ENCODE measurements at places on chromosomes 5 and 9.

DNA sequence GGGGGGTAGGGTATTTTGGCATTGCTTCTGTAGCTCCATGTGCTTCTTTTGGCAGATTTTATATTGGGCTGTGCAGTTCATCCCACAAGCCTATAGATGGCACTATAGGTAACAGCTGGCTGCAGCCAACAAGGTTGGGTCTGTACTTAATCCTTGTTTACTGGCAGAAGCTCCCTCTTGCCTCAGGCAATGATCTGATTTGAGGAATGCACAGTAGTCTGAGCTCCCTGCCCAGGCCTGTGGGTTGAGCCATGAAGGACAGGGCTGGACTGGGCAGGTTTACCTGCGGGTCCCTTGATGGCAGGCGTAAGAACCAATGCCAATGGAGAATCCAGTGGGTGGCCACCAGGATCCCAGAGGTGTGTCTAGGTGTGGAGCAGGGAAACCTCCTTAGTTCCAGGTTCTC is 11.7 kb upstream of the OR1J2 start:
- DNase-seq, result no peak

DNA sequence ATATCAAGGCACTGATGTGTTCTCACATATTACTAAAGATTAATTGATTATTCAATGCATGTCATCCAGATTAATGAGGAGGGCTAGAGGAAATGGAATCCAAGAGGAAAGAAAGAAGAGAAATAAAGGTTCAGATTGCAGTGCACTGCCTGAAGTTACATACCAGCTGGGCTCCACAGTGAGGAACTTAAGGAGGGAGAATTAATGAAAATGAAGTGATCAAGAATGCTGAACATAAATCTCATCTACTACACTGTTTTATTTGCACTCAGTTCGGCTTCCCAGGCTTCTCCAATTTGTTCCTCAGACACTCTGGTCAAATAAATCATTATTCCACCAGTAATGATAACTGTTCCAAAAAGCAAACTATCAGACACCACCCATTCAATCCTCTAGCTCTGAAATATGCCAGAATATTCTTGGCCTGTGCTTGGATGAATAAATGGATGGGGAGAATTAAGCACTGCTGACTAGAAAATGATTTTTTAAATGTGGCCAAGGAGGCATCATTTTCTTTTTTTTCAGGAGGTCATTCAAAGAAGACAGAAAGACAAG is 88.6 kb upstream of the FBN2 start:
- no peak for DNase-seq

- no peak for DNase-seq
Observed at GRCh38 chr9:137229903-137230704, 597 bp upstream of the SLC34A3 start.

- DNase-seq, result no peak
Observed at GRCh38 chr9:132183715-132184114, 21.9 kb downstream of the NTNG2 start.

GRCh38 chr5:35483780-35484179 is 133.9 kb upstream of the SPEF2 start:
- no peak for DNase-seq

DNA sequence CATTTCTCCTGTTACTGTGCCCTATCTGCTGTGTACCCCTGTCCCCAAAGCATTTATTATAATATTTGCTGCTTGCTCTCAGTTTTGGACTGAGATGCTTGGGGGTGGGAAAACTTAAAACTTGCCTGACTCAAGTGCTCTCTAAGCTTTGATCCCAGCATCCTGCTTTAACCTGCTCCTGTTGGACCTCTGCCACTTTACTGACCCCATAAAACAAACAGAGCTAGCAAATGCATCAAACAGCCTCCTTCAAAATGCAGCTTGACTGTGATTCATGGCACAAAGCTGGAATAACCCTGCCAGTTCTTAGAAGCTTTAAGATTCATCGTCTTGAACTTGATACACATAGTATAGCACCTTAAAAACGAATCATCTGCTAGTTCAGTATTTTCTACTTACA is 212.5 kb downstream of the DEPDC1B start:
- no peak for DNase-seq

DNA sequence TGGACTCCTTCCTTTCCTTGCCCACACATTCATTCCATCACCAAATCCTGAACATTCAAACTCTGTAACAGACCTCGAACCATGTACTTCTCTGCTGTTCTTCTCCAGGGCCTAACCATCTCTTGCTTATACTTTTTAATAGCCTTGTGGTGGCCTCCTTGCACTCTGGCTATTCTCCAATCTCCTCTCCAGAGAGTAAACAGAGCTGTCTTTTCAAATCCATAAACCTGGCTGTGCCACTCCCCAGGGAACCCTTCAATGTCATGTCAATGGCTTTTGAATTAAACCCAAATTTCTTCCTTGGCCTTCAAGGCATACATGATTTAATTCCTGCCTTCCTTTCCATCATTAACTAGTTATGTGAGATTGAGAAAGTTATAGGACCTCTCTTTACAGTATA is 277.6 kb upstream of the EFNA5 start:
- no peak for DNase-seq

- no peak for DNase-seq
Observed at GRCh38 chr9:129587487-129588262, 33.2 kb downstream of the C9orf50 start.

GRCh38 chr5:135433681-135434426 is 13.3 kb downstream of the DCANP1 start:
- no peak for DNase-seq

DNA sequence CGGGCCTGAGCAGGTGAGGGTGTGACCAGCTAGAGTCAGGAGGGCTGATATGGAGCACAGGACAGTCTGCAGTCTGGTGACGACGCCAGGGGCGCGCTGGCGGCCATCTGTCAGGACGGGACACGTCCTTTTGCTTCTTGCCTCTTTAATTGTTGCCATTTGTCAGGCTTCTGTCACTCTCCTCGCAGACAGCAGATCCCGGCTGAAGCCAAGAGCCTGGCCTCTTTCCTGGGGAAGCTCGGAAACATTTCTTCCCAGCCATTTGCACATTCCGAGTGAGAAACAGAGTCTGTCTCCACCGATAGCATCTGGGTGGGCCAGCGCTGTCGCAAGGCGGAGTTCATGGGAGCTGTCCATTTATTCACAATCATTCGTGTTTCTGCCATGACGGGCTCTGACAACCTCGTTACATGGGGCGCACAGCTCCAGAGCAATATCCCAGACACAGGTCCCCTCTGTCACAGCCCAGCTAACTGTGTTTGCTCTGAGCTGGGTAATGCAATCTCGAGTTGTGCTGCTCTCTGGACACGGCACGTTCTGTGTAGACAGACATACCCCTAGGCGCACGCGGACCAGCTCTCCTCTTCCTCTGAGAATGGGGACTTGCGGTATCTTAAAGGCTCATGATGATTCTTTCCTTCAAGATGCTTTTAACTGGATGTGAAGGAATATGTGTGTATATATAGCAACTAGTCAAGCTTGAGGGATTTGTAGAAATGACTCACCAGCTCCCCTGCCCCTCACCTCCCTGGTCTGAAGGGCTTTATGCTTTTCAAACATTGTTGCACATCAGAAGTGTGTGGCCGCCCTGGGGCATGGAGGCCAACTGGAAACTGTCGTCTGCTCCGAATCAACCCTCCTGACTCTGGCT is 105.3 kb upstream of the FCN2 start:
- DNase-seq, result no peak

DNA sequence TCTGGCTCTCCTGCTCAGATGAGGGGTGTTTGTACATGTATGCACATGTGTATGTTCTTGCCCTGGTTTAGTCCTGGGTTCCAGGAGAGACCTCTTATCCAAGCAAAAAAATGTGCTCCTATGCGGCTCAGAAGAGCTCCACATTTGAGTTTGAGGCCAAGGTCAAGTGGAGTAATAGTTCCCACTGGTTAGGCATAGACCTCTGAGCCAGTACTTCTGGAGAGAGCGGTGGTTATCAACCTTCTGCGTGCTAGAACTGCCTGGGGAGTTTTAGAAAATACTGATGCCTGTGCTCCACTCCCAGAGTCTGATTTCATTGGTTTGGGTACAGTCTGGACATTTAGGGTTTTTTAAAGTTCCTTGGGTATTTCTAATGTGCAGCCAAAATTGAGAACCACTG is 51.5 kb downstream of the LIX1 start:
- DNase-seq, result no peak

- no peak for DNase-seq
Observed at GRCh38 chr9:68509689-68510088, 31.0 kb downstream of the TMEM252 start.

DNA sequence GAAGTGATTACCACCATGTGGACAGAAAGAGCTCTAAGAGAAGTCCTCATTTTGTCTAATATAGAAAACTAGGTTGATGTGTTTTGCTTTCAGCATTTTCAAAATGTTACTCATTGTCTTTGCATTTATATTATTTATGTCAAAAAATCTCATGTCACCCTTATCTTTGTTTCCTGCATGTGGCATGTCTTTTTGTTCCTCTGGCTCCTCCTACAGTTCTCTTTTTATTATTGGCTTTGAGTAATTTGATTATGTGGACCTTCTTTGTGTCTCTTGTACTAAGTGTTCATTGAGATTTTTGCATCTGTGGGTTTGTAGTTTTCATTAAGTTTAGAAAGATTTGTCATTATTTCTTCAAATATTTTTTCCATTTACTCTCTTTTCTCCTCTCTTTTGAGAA is 58.8 kb downstream of the GNG10 start:
- DNase-seq, result no peak

- no peak for DNase-seq
Observed at GRCh38 chr5:72687288-72687687, 129.2 kb upstream of the TNPO1 start.

DNA sequence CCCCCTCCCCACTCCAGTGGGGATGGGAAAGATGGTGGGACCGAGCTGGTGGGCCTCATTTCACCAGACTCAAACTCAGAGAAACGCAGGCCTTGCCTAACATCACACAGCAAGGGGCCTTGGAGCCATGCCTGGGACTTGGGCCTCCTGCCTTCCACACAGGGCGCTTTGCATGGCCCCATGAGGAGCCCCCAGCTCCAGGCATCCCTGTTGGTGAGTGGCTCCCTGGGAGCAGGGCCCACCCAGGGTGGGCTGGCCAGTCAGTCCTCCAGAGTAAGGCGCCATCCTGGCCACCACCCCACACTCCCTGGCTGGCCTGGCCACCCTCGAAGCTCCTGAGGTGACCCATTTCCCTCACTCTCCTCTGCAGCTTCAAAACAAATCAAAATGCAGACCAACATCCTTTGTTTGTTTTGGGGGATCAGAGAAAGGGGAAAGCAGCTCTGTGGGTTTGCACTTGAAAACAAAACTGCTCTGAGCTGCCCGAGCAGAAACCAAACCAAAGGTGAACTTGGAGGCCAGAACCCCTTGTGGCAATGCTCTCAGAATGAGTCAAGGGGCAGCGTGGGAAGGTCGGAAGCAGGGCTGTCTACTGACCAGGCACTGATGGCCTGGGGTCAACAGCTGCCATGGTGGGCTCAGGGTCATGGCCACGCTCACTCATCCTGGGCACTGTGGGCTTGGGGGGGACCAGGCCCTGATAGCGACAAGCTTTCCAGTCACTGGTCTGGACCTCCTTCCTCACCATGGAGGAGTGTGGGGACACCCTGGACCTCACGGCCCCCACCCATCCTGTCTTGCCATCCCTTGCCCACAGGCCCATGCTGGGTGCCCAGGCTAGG is 37.0 kb upstream of the VDAC1 start:
- no peak for DNase-seq

DNA sequence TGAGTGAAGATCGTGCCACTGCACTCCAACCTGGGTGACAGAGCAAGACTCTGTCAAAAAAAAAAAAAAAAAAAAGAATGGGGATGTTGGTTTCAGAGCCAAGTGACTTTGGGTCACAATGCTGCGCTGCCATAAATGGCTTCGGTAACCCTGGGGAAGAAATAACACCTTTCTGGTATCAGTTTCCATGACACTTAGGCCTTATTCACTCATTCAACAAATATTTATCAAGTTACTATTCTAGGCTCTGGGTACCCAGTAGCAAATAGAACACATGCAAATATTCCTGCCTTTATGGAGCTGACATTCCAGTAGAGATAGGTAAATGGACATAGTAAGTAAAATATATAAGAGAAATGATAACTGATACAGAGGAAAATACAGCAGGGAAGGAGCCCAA is 454.2 kb downstream of the PDE4D start:
- no peak for DNase-seq
